Inflammatory macrophage treated with lipopolysaccharide for 1 hour (primary cell): ENCODE measurements at places on chromosomes 2 and 18.

GRCh38 chr2:48328942-48329723 lies 200.8 kb upstream of the STON1 start:
- DNase-seq: peak; percentile 74

GRCh38 chr2:163856941-163857340 lies 121.1 kb upstream of the FIGN start:
- no peak for DNase-seq

DNA sequence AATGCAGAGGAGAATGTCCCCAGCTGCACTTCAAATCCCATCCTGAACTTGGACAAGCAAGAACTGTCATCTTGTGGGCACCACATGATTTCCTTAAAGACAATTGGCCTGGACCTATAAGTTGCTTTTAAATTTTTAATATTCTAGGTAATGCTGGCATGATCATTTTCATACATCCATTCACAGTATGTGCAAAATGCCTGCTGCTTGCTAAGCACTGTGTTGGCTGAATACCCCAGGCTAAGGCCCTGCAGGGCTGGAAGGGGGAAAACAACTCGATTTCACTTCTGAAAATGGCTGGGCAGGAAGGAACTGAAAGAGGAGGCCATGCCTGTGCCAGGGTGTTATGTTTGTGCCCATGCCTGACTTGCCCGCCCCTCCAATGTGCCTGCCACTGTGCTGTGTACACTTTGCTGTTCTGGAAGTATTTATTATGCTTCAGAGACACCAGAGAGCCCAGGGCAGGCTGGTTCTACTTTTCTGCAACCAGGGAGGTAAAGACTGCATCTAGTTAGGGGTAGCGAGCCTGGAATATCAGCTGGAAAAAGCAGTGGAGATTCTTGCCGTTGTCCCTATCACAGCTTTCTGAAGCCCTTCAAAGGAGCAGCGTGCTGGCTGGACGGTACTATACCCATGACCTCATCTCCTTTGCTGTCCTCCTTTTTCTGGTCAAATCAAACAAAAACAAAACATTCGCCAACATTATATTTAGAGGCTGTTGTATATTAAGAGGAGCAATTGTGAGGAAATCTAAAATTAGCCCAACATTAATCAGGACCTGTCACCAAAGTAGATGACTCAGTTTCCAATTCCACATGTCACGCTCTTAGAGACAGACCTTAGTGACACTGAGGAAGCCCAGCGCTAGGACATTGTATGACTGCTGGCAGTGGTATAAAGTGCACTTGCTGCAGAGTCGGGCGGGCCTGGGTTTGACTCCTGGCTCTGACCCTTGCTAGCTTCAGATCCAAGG lies 158.1 kb downstream of the DDX1 start:
- no peak for DNase-seq

- DNase-seq: no peak
These were observed 216.9 kb upstream of the RAB6C start for GRCh38 chr2:129762386-129763189.

- DNase-seq: no peak
These were observed 266.2 kb downstream of the FIGN start for GRCh38 chr2:163469561-163469962.

DNA sequence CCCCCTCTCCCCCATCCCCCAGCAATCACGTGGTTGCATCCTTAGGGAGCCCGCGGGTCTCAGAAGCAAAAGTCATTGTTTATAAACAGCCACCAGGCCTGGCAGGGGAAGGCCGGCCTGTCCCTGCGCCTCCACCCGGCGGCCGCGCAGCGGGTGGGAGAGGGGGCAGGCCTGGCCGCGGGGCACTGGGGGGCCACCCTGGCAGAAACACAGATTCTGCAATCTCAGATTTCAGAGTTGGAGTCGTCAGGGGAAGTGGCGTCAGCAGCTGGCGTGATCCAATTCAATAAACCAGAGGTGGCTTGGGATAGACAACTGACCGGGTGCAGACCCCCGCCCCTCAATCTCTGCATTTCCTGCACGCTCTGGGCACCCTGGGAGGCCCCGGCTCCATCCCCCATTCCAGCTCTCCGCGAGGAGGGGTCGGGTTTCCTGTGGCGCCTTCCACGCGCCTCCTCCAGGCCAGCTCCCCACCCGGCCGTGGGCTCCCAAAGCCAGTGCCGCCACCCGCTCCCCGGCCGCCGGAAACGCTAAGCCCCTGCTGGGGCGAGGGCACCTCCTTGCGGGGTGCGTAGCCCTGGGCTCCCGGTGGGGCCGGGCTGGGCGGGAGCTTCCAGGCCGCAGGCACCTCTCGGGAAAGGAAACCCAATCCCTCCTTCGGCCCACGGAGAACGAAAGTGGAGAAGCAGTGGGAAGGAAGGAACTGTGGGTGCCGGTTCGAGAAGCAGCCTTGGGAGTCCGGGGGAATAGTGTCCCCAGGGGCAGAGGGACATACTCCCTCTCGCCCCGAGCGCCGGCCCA lies 1.1 kb downstream of the BIN1 start:
- DNase-seq: no peak
